Astrocyte of the cerebellum (primary cell): ENCODE measurements at places on chromosomes 3 and 15.

DNA sequence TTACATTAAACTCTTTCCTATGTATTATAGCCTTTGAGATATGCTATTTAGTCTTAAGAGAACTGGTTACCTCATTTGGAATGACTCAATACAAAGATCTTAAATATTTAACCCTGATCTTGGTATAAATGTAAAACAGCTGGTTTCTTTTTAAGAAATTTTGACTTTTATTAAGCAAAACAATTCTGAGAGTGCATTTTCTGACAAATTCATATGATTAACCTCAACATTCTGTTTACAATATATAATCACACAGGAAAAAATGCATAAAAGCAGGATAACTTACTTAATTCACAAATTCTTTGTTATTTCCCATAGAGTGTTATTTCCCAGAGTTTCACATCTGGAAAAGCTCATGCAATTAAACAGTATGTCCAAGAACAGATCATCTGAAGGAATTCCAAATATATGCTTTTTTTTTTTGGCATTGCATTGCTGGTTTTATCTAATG lies 400.4 kb upstream of the THBS1 start:
- no peak for DNase-seq

DNA sequence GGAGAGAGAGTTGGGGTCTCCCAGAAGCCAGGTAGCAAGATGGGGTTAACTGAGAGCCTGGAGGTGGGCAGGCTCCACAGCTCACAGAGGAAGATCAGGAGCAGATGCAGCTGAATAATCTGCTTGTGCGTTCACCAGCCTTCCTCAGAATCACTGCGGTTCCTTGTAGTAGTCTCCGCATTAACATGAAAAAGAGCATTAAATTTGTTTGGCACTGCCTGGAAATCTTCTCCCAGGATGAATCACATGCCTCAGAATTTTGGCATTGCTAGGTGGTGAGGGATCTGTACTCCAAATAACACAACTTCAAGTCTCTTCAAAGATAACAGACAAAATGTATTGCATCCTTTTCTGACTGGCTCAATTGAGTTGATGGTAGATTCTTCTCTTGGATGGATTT lies 700.6 kb upstream of the ARRDC4 start:
- no peak for DNase-seq

GRCh38 chr3:22977650-22978289 lies 225.4 kb upstream of the UBE2E2 start:
- DNase-seq = no peak

- no peak for DNase-seq
Observed at GRCh38 chr3:129535075-129535474, 6.6 kb downstream of the RHO start.

- peak; percentile 74 for DNase-seq
Observed at GRCh38 chr3:21729888-21730459, 21.0 kb downstream of the ZNF385D start.

DNA sequence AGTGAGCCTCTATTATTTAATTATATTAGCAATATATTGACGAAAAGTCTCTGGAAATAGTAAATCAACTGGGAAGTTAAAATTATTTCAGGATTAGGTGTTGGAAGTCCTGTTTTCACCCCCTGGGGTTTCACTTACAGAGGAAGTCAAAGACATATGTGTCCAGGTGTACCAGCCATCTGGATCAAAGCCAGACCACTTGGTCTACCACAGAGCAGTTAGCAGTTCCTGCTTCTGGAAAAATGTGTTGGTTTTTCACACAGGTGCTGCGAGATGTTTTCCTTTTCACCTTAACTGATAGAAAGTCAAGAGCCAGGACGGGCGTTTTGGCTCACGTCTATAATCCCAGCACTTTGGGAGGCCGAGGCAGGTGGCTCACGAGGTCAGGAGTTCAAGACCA lies 13.1 kb downstream of the MME start:
- no peak for DNase-seq

DNA sequence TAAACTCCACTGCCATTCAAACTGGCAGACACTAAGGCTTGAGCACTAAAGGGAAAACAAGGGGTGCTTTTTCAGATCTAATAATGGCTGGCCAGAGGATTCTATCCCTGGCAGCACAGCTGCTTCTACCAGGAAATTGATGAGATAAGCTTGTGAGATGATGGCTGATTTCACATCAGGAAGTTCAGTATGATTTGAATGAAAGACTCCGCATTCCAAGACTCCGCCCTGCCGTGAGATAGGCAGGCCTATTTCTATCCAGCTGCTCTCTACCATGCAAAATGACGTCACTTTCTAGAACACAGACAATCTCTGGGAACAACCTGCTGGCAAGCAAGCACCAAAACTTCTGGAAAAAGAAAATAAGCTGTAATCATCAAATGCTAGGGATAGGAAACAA lies 171.8 kb downstream of the WDR76 start:
- no peak for DNase-seq
